Regular cardiac myocyte (primary cell): ENCODE measurements at places on chromosomes 5 and 9. TPM values are rescaled to one million over a fixed set of nuclear protein-coding genes. Genes with fewer than 3 reads are reported as not detected.

Gene SH3PXD2B
- 11.9 and 12.4 TPM in 2 replicates for total RNA-seq

Gene EIF4E1B
- not detected in 2 replicates for total RNA-seq

Gene BARHL1
- total RNA-seq = not detected in 2 replicates

Gene PHYKPL
- 24.0 and 47.9 TPM in 2 replicates for total RNA-seq
